ENCODE measurements at places on chromosomes 6 and 20.

GRCh38 chr6:39128106-39128505 lies 13.1 kb upstream of the SAYSD1 start:
- no peak for DNase-seq

- no peak for DNase-seq
Observed at GRCh38 chr20:41848180-41848579, 230.0 kb upstream of the CHD6 start.

- DNase-seq: no peak
Observed at GRCh38 chr6:153208706-153209105, 77.6 kb upstream of the RGS17 start.

DNA sequence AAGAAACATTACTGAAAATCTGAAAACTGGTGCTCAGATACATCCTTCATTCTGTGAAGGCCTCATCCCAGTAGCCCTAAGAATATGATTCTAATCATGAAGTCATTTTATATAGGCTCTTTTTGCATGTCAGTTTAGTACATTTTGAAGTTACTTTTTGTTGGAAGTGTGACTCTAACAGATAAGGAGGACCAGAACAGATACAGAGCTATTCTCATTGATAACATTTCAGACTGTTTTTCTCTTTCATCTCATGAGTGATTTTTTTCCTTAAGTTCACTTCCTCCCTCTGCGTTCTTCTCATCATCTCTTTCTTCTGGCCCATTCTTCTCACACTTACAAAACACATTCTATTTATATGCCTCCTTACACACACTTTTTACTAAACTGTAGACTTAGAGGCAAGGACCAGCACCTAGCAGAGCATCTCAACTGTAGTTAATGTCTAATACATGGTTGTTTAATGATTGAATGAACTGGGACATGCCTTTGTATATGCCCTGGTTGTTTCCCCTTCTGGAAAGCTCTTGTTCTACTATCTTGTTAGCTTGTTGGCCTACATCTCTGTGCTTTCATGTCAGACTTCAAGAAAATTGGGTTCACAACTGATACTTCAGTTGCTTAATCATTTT lies 8.7 kb downstream of the CTNNBL1 start:
- no peak for DNase-seq

GRCh38 chr6:106736502-106736901 lies 107.1 kb downstream of the QRSL1 start:
- no peak for DNase-seq

DNA sequence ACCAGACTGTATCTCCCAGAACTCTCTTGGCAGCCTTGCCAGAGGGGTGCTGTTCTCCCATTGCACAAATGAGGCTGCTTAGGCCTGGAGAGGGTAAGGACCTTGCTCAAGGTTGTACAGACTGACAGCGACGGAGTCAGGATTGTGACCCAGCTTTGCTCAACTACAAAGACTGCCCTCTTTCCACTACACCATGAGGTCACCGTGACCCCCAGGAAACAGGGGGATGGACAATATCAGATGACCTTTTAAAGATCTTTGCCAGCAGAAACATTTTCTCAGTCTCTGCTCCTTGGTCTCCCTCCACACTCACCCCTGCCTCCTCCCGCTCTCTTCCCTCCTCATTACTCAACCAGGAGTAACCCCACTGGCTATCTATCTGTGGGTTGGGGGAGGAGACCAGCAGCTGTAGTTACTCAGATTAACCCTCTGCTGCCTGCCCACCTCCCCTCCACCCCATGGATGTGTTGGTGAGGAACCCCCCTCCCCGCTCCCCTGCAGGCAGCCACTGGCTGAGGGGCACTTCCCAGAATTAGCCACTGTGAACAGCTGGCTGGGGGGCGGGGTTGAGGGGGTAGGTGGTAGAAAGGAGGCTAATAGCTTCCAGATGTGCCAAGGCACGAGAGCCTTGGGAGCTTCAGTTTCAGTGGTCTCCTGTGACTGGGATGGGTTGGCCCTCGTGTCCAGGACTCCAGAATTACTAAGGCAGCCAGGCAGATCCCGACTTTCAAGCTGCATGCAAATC lies 26.9 kb upstream of the MRPS18A start:
- peak; percentile 79 for DNase-seq

- no peak for DNase-seq
Observed at GRCh38 chr20:11008444-11009033, 334.7 kb upstream of the JAG1 start.

- DNase-seq: no peak
Observed at GRCh38 chr6:22658934-22659333, 89.6 kb downstream of the HDGFL1 start.
